ENCODE measurements at places on chromosomes 13 and 19. TPM values are rescaled to one million over a fixed set of nuclear protein-coding genes. Genes with fewer than 3 reads are reported as not detected.

Gene BICRA
- 6.1 TPM for total RNA-seq

Gene NPAS1
- total RNA-seq: 0.42 TPM

Gene ZNF626
- 11.1 TPM for total RNA-seq

Gene UBE2L5
- not detected for total RNA-seq

Gene TEX26
- not detected for total RNA-seq

Gene PNMA8A
- total RNA-seq: 2.5 TPM

Gene GRK1
- total RNA-seq: not detected

Gene ILF3
- 118 TPM for total RNA-seq

Gene RDH8
- not detected for total RNA-seq

Gene KDELR1
- 51.3 TPM for total RNA-seq

Gene CSNK1A1L
- not detected for total RNA-seq

Gene MIR17HG
- 5.7 TPM for total RNA-seq

Gene IL17D
- 21.4 TPM for total RNA-seq

Gene STOML3
- total RNA-seq: not detected

Gene SMIM17
- total RNA-seq: 0.84 TPM

Gene POU2F2
- total RNA-seq: 6.0 TPM

Gene GRIN3B
- total RNA-seq: not detected

Gene ERFL
- 0.42 TPM for total RNA-seq

Gene CYP2A7
- not detected for total RNA-seq

Gene FREM2
- total RNA-seq: 10.8 TPM

Gene CCDC70
- not detected for total RNA-seq

Gene HSPB6
- total RNA-seq: 85.2 TPM

Gene CDC34
- total RNA-seq: 60.7 TPM

Gene TUBA3C
- not detected for total RNA-seq

Gene CABP5
- not detected for total RNA-seq

Gene IFNL4
- total RNA-seq: not detected

Gene CLC
- not detected for total RNA-seq

Data from tibial nerve (tissue), 4 donors.